CD8-positive, alpha-beta memory T cell (primary cell): ENCODE measurements at places on chromosomes 5 and 9. TPM values are rescaled to one million over a fixed set of nuclear protein-coding genes. Genes with fewer than 3 reads are reported as not detected.

GRCh38 chr5:80220245-80220897 is 35.5 kb downstream of the SERINC5 start:
- no peak for DNase-seq

Gene HAND1
- total RNA-seq, result not detected

DNA sequence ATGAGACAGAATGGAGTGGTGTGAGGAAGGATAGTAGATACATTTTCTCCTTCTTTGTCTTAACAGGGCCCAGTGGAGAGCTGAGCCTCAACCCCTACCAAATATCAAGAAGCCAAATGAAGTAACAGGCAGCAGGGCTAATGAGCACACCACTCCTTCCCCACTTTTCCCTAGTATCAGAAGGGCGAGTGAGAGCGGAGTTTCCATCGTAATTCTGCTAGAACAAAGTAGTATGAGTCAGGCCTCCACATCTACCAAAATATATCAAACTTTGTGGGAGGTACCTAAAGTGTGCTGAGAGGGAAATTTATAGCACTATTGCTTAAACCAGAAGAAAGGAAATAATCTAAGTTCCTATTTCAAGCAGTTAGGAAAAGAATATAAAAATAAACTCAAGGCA is 769.0 kb upstream of the RGMB start:
- DNase-seq, result no peak

Gene STPG3
- total RNA-seq, result 0.27 TPM

Gene FGF10
- total RNA-seq, result not detected

Gene MYMK
- not detected for total RNA-seq
